SK-N-DZ (cell line): ENCODE measurements at places on chromosomes 7 and 10.

GRCh38 chr7:17560516-17560915 is 262.1 kb downstream of the AHR start:
- DNase-seq: no peak

DNA sequence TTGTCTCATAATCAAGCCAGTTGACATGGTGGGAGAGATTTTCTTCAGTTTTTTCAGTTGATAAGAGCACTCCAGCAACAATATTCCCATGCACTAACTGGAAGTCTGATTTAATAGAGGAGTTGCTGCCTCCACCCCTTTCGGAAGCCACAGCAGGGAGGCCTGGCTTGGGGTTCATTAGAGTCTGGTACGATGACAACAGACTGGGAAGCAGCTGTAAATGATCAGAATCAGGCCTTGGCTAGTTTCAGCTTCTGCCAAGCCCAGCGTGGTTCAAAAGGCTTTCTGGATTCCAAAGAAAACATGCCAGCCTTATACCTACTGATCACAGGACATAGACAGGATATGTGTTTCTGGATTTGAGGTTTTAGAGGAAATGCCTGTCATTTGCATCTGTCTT is 274.0 kb downstream of the CSTF2T start:
- no peak for DNase-seq

- no peak for DNase-seq
Observed at GRCh38 chr7:6056616-6057015, 25.4 kb downstream of the ANKRD61 start.

- DNase-seq: no peak
Observed at GRCh38 chr7:949021-949934, 5.2 kb downstream of the ADAP1 start.

GRCh38 chr7:12729112-12729511 is 41.7 kb downstream of the ARL4A start:
- DNase-seq: no peak

DNA sequence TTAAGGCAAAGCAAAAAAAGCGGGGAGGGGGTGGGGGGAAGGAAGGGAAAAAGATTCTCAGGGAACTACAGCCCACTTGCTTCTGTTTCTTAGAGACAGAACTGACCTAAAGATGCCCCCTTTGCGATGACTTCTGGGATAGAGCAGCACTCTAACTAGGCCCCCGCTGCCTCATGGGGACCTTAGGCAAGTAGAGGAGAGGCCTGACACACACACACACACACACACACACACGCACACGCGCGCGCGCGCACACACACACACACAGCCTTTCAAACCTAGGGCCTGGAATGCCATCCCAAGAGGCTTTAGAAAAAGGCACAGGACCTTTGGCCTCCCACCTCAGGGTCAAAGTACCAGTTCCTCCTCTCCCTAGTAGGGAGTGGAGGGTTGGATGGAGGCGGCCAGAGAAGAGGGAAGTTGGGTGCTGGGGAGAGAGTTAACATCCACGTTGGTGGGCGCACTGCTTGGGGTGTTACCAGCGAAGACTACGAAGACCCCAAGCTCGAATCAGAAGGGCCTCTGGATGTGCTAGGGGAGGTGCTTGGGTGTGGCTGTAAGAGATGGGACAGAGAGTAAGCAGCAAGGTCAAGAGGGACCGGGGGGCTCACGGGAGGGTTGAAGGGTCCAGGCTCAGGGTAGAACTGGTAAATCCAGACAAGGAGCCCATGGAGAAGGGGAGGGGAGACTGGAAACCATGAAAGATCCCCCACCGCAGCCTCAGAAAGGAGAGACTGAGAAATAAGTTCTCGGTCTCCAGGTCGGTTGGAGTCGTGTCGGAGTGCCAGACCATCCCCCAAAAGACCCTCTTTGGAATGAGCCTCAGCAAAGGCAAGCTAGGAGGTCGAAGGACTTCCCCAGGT is 1.2 kb upstream of the COL1A2 start:
- DNase-seq: no peak

GRCh38 chr10:132585732-132586722 is 48.4 kb downstream of the INPP5A start:
- DNase-seq: no peak

DNA sequence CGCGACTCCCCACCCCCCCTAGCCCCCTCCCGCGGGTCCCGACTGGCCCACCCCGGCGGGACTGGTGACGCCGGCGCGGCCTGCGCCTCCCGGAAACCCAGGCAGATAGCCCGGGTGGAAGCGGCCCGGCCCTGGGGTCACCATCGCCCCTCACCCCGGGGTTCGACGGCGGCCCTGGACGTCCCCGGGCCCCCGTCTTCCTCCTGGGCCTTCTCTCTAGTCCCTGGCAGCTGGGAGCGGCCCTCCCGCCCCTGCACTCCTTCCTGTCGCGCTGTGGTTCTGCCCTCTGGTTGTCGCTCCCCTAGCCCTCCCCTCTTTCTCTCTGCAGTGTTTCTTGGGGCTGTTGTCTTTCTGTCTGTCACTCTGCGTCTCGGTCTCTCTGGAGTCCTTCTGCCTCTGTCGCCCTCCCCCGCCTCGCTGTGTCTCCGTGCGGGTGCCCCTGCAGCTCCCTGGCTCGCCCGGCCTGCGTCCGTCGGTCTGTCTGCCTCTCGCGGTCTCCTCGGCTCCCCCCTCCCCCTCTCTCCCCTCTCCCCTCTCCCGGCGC is 90.5 kb upstream of the PAX2 start:
- DNase-seq: no peak

DNA sequence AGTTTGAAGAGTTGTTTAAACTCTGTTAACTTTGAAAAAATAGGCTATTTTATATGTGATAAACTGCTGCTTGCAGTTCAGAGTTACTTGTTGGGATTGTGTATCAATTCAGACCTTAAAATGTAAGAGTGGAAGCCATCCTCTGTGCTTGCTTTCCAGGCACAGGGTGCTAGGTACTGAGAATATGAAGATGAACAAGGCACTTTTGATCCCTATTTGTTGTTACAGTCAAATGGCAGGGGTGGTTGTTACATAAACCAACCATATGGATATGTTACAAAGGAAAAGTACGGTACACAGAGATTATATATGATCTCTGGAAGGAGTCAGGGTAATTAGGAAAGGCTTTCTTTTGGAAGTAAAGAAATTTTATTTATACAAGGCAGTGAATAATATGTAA is 63.8 kb downstream of the REEP3 start:
- no peak for DNase-seq

GRCh38 chr7:37698276-37698675 is 14.7 kb downstream of the GPR141 start:
- DNase-seq: no peak

GRCh38 chr7:106347229-106347833 is 62.5 kb upstream of the NAMPT start:
- DNase-seq: no peak

GRCh38 chr10:3605882-3606281 is 179.1 kb downstream of the KLF6 start:
- no peak for DNase-seq
